ENCODE measurements at places on chromosomes 7 and 10.
A peak's percentile ranks its signal among the peaks of the same experiment; 100 is the strongest.

GRCh38 chr7:17526621-17527020 is 228.2 kb downstream of the AHR start:
- no peak for DNase-seq

- DNase-seq = no peak
These were observed 268.0 kb downstream of the ZEB1 start for GRCh38 chr10:31586723-31587638.

DNA sequence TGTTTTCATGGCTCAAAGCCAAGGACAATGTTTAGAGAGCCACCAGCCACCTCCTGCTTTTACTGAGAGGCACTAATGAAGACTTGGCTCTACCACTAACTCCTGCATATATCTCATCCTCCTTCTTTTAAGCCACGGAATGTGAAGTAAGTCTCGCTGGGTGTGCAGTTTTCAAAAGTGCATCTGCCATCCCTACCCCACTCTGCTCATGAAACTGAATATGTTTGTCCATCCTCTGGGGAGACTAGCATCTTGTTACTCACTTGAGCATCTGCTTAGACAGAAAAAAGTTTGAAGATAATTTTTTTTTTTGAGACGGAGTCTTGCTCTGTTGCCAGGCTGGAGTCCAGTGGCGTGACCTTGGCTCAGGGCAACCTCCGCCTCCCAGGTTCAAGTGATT is 40.8 kb downstream of the EPDR1 start:
- no peak for DNase-seq

- no peak for DNase-seq
These were observed 16.5 kb upstream of the PRKAG2 start for GRCh38 chr7:151893405-151893923.

GRCh38 chr7:101819913-101820522 is 2.6 kb downstream of the CUX1 start:
- no peak for DNase-seq

DNA sequence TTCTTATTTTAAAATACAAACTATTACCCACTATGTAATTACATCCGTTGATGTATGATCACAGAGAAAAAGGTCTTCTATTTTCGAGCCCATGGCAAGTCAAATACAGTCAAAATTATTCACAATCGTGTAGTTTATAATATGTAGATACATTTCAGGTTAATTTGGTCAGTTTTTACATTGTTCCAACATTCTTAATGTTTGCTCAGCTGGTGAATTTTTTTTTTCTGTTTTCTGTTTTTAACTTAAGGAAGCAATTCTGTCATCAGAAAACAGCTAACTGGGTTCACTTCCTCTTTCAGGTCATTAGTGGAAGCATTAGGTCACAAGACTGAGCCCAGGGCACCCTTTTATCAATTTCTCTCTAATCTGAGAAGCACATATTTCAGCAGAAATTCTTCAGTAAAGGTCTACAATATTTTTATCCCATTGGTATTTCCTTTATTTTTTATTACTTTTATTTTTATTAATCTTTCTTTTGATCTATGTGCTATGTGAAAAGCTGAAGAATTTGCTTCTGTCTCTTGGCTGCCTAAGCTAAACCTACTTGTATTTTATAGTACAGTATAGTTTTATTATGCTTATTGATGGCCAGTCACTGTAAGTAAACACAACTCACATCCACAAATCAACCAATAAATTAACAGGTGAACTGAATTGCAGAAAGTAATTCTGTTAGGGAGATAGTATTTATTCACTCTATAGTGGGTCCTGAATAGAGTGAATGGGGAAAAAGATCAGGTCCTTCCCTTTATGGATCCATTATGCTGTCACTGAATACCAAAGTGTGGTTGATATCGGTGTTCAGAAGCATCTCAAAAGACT is 84.6 kb downstream of the ICA1 start:
- DNase-seq = no peak

DNA sequence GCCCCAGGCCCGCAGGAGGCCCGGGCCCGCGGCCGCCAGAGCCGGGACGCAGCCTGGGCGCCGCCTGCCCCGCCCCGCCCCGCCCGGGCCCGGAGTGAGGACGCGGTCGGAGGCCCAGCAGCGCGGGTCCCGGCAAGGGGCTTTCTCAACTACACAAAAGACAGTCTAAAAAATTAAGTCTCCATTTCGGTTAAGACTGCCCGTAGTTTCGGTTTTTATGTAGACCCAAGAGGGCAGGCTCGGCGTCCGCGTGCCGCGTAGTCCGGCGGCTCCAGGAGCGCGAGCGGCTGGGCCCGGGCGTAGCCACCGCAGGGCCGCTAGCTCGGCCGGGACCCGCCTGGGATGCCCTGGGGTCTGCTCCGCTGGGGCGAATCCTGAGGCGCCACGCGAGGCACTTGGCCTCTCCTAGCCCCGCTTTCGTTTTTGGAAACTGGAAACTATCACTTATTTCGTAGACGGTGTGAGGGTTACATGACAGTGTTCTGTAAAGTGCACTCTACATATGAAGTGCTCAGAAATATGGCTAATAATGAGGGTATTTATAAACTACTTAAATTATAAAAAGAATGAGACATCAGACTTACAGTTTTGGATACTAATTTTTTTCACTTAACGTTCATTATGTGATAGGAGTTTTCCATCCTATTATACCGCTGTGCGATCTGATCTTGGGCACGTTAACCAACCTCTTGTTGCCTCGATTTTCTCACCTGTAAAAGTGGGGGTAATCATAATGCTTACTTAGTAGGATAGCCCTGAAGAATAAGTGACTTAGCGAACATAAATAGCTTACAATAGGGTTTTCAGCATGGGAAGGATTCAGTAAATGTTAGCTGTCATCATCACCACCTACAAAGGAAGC is 573 bp downstream of the BLVRA start:
- DNase-seq = peak; percentile 18

DNA sequence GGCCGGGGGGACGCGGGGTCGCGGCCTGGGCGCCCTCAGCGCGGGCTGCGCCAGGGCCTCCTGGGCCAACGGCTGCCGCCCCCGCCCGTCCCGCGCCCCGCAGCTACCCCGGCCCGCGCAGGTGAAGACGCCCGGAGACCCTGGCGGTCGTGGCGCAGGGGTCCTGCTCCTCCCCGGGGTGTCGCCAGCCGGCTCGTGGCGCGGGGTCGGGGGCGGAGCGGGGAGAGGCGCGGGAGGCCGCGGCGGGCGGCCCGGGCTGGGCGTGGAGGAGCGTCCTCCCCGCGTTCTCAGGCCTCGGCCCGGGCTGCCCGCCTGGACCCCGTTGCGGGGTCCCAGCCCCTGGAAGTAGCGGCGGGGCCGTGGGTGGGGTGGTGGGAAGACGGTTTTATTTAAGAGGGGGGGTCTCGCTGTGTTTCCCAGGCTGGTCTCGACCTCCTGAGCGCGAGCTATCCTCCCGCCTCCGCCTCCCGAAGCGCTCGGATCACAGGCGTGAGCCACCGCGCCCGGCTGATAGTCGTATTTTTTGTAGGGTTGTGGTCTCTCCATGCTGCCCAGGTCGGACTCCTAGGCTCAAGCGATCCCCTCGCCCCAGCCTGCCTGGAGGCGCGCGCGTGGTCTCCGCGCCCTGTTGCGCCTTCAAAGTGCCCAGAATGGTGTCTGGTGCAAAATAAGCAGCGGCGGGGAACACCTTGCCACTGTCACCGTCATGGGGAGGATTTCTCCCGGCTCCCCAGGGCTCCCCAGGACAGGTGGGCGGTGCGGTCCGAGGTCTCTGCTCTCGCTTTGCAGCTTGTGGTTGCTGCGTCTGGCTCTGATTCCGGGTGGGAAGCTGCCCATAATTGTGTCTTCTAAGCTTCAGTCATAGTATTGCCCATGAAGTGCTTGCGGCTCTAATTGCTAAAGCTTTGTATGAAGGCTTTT is 15.3 kb upstream of the SUN1 start:
- peak; percentile 33 for DNase-seq

DNA sequence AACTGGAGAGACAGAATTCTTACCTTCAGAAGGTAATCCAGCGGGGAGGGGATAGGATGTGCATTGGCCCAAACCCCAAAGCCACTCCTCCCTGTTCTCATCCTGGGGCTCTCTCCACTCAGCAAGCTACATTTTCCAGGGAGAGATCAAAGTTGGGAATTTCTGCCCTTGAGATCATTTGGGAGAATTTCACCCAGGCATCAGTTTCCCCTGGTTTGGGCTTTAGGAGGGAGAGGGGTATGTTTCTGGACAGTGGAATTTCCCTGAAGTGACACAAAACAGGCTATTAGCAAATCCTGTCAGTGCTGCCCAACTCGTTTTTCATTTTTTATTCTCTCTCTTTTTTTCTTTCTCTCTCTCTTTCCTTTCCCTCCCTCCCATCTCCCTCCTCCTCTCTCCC is 35.7 kb downstream of the CYP17A1 start:
- no peak for DNase-seq

GRCh38 chr7:36129048-36129534 is 24.0 kb upstream of the EEPD1 start:
- DNase-seq = no peak

DNA sequence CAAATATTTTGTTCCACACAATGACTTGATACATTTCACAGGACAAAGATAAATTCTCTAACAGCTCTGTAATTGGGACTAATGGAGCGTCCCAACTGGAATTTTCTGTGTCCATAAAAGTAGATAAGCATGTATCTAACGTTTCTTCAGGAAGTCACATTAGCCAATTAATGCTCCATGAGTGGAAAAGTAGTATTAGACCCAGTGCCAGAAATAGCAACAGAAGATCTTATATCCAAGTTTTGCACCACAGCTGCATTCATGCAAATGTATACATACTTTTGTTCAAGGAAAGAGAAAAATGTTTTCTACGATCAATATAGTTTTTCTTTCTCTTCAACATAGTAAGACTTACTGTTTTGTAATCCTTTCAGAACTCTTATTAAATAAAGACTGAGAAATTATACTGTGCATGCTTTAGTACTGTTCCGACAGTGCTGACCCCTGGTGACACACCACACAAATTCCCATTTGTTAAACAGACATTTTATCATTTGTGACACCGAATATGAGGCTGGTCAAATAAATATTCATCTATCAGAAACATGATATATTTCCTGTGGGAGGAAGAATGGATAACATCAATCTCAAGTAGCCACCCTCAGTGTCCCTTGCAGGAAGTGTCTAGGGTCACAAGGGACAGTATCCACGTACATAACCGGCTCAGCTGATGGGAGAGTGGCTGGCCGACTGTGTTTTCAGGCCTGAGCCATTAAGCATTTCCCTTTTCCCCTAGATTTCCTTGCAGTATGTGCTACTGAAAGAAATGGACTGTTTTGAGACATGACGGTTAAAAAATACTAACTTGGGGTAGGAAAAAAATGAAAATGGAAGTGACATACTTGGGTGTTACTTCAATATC is 102.1 kb upstream of the RSU1 start:
- DNase-seq = no peak

- peak; percentile 7 for DNase-seq
These were observed 745 bp downstream of the SLC16A9 start for GRCh38 chr10:59708816-59709394.

DNA sequence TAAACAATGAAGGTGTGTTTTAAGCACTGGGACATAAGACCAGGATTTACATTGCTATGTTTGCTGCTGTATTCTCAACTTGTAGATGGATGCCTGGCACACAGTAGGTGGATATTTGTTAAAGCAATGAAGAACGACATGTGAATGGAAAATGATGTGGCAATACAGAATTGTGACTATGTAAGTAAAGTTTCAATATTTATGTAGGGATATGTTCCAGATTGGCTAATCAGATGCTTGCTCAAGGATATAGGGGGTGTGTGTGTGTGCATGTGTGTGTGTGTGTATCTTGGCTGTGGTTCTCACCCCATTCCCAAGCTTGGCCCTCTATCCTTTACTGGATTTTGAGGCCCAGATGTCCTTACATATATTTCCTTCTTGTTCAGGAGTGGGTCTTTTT is 42.7 kb upstream of the LAMB1 start:
- no peak for DNase-seq

DNA sequence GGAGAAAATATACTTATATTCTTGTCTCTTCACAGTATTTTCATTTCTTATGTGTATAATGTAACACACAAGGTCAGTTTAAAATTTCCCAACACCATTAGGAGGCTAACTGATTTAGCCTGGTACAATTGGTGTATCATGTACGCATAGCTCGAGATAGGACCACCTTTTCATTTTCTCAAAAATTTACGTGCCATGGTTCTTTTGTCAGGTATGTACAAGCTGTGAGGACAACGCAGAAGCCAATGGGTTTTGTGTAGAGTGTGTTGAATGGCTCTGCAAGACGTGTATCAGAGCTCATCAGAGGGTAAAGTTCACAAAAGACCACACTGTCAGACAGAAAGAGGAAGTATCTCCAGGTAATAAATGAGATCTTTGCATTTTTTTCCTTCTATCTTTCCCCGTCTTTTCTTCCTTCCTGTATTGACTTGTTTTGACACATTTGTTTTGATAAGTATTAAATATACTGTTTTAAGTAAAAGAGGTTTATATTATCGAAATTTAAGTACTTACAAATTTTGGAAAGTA is 55.0 kb downstream of the TRIM24 start:
- no peak for DNase-seq

DNA sequence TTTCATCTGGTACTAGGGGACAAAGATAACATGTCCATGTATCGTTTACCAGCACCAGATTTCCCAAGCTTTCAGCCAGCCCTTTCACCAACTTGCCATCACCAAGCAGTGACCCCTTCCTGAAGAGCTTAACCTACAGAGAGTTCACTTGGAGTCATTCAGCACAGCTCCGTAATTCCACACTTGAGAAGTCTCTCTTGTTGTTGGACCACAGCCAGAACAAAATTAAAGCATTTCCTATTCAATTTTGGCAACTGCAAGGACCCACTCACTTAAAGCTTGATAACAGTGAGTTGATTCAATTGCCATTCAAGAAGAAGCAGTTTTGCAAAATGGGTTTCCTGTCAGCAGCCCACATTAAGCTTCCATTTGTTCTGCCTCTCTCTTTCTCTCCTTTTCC is 88.5 kb upstream of the LRRTM3 start:
- no peak for DNase-seq

DNA sequence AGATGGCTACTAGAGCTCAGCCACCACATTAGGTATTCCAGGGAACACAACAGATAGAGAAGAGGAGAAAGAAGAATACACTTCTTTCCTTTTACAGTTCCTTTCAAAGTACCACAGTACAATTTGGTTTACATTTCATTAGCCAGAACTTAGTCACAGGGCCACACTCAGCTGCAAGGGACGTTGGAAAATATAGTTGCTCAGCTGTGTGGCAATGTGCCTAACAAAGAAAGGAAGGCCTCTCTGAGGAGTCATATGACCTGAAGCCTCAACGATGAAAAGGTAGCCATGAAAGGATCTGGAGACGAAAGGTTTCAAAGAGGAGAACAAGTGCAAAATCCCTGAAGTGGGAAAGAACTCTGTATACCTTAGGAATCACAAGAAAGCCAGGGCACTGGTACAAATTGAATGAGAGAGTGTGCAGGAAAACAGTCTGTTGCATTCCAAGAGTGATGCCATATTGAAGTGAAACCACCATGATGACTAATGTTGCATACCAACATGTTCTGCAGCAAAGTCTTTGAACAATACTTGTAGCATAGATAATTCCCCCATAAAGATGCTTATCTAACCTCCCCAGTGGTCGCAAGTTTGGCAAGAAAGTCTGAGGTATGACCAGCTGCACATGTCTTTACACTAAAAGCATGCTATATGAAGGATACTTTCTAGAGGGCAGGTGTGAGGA is 278.9 kb downstream of the HPSE2 start:
- DNase-seq = no peak
